ENCODE measurements at places on chromosomes 3 and 15.

GRCh38 chr3:129063841-129064482 lies 3.4 kb downstream of the GP9 start:
- no peak for DNase-seq

GRCh38 chr3:113719758-113720157 lies 23.3 kb upstream of the USF3 start:
- no peak for DNase-seq

- DNase-seq = no peak
Measured at GRCh38 chr3:138079901-138080300, 35.5 kb downstream of the DZIP1L start.

- no peak for DNase-seq
Measured at GRCh38 chr3:8153800-8154199, 347.8 kb upstream of the LMCD1 start.
